ENCODE measurements at places on chromosomes 12 and 14. TPM values are rescaled to one million over a fixed set of nuclear protein-coding genes. Genes with fewer than 3 reads are reported as not detected.
A peak's percentile ranks its signal among the peaks of the same experiment; 100 is the strongest.

KIF26A gene
- 12.6 TPM for polyA plus RNA-seq

DNA sequence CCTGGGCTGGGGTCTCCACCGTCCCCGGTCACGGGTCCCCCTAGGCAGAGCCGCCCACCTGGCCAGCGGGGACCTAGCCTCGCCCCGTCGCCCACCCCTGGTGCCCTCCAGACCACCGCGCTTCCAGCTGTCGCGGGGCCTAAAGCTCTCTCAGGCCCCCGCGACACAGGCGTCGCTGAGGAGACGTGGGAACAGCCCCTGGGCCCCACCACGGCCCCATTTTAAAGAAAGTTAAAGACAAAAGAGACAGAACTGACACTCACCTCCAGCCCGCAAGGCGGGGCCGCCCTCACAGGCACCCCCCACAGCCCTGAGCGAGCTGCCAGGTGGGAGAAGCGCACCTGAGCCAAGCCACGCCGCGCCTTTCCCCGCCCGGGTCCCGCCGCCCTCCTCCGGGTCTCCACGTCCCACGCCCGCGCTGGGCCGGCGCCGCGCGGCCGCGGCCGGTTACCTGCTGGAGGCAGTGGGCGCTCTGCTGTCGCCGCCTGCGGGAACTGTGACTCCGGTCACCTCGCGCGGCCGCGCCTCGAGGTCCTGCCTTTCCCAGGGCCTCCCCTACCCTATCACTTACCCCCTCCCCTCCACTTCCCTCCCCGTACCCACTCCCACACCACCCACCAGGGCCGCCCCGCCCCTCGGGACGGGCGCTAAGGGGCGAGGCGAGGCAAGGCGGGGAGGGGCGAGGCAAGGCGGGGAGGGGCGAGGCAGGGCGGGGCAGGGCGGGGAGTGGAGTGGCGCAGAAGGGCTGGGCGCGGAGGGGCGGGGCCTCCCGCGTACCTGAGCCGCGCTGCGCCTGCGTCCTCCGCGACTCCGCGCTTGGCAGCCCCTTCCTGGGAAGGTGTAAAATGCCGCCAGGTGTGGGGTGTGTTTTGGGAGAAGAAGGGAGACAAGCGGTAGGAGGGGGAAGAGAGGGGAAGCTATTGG, 31.2 kb downstream of the TC2N start:
- DNase-seq = peak; percentile 50

- no peak for DNase-seq
These were observed 18.7 kb downstream of the IQSEC3 start for GRCh38 chr12:85191-85666.

DNA sequence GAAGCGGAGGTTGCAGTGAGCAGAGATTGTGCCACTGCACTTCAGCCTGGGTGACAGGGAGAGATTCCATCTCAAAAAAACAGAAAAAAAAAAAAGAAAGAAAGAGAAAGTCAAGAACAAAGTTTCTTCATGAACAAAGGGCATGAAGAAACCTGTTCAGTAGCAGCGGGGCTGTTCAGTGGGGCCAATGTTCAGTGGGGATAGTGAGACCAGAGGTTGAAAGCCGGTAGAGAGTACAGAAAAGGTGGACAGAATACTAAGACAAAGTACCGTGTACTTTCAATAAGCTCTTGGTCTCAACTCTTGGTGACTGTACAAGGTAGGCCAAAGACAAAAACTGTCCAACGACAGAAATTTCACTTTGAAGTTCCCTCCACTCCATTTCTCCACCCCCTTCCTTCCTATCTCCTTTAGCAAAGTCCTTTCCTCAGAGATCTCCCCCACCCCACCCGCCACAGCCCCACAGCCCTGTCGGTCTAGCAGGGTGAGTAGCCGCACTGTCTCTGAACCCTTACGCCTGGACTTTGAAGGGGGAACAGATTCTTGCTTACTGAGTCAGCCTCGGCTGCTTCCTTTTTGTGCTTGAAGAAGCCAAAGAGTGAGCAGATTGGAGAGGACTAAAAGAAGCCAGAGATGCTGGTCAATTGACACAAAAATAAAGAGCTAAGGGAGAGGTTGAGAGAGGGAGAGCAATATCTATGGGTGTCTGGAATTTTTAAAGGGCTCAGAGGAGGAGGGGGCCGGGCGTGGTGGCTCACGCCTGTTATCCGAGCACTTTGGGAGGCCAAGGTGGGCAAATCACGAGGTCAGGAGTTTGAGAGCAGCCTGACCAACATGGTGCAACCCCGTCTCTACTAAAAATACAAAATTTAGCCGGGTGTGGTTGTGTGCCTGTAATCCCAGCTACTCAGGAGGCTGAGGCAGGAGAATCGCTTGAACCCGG, 44.2 kb upstream of the FOS start:
- no peak for DNase-seq

DNA sequence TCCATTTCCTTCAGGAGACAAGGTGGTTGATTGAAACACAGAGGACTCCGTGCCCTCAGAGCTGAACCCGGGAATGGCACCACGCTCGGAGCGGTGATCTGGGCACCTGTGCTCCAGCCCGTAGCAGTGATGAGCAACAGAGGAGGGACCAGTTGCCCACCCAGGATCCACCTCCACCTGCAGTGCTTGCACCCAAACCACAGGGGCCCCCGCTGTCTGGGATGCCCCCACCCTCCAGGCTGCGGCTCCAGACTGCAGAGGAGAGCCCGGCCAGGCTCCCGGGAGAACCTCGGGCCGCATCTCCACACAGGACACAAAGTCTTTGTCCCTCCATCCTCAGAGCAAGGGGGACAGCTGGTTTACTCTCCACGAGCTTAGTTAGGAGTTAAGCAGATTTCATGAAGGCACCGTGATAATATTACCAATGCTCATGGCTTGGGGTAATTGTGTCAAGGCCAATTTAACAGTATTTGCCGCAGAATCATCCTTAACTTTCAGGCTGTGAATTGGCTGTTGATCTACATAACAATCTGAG, 100.6 kb downstream of the TNFAIP2 start:
- no peak for DNase-seq

DNA sequence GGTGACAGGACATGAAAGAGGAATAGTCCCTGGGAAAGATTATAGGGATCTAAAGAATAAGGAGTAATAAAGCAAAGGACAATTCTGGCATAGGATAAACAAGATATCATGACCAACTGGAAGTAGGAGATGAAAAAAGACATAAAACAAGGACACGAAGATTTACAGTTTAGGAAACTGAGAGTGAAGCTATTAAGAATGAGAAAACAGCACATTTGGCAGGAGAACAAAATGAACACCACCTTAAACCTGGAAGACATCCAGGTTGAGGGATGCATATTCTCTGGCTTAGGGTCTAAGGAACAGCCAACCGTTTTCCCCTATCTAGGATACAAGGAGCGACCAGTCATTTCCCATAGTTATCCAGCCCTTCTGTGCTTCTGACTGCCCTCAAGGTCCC, 1.9 kb downstream of the TRIP11 start:
- DNase-seq = no peak

DNA sequence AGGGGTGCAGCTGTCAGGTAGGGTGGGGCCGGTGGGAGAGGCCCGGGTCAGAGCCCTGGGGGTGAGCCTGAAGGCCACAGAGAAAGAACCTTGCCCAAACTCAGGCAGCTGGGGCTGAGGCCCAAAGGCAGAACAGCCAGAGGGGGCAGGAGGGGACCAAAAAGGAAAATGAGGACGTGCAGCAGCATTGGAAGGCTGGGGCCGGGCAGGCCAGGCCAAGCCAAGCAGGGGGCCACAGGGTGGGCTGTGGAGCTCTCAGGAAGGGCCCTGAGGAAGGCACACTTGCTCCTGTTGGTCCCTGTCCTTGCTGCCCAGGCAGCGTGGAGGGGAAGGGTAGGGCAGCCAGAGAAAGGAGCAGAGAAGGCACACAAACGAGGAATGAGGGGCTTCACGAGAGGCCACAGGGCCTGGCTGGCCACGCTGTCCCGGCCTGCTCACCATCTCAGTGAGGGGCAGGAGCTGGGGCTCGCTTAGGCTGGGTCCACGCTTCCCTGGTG, 10.5 kb downstream of the MMP14 start:
- DNase-seq = no peak

DNA sequence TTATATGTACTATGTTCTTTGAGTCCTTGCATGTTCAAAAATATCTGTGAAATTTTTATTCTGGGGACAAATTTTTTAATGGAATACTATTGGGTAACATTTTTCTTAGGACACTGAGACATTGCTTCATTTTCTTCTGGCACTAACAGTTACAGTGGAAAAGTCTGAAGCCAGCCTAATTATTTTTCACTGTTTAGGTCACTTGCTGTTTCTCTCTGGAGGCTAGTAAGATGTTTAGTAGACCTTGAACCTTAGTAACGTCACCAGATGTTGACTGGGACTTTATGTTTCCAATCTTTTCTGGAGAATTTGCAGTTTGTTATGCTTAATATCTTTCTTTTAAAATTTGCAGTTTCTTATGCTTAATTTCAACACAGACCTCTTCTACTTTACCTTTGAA, 12.3 kb upstream of the EPYC start:
- no peak for DNase-seq

DNA sequence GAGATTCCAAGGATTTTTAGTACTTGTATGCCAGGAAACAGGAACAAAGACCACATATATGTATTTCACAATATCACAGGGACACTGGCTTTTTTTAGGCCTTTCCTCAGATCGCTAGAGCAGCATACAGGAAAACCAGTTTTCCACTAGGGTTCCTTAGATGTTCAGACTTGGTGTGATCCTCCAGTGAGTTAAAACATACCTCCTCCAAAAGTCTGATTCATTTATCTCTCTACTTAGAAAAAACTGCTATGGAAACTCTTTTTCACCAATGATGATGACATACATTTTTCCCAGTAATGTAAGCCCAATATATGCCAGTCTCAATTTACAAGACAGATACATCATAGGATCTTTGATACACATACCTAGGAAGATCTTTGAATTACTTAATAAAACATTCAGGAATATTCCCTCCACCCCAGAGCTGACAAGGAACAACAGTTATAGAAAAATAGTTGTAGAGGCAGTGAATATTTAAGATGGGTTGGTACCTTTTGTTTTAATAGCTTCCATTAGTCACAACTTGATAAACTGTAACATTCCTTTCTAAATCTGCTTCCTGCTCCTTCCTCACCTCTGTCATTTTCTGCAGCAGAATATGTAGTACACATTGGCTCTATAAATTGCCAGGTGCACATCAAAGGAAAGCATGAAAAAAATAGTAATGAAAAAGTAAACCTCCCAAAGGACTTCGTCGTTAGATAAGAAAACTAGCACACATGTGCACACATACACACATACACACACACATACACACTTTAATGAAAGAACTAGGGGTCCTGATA, 27.5 kb downstream of the BCAT1 start:
- no peak for DNase-seq

- DNase-seq = no peak
These were observed 58.8 kb downstream of the TMEM30B start for GRCh38 chr14:61222388-61222787.

DNA sequence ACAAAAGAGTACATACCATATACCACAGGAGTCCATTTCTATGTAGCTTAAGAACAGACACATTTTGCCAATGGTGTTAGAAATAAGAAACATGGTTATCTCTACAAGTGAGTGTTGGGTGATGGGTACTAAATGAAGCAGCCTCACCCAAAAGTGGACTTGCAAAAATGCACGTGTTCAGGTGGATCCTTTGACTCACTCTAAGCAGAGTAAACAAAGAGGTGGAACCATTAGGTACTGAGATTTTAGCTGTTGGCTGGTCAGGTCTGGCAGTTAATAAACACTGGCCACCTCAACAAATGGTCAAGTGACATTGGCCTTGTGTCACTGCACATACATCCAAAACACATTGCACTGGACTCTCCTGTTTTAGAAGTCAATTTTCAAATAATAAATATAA, 27.6 kb downstream of the EVL start:
- DNase-seq = no peak

STYK1 gene
- polyA plus RNA-seq = 1.8 TPM

DNA sequence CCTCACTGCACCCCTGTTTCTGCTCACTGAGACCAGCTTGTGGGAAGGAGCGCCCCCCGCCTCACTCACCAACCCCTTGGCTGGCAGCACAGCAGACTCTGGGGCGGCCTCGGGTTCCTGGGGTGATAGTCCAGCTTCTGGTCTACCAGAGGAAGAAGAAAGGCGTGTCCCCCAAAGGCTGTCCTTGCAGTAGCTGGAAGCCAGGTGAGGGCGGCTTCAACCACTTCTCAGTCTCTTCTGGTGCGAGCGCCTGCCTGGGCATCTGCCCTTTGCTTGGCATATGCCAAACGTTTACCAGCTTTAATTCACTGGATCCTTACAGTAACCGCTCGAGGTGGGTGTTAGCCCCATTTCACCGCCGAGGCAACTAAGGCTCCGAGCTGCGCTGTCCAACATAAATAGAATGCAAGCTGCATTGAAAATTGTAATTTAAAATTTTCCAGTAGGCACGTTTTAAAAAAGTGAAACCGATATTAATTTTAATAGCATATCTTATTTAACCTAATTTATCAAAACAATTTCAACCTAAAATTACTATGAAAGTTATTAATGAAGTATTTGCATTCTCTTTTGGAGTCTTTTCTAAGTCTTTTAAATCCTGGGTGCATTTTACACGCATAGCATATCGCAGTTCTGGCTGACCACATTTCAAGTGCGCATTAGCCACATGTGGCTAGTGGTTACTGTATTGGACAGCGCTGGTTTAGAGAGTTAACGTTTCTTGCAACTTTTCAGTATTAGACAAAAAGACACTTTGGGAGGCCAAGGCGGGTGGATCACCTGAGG, 872 bp downstream of the FAM177A1 start:
- DNase-seq = peak; percentile 41

- DNase-seq = no peak
These were observed 35.1 kb upstream of the TBC1D15 start for GRCh38 chr12:71804505-71804904.

MYH6 gene
- 0.16 TPM for polyA plus RNA-seq

SERPINA3 gene
- polyA plus RNA-seq = not detected

- DNase-seq = no peak
These were observed 81.9 kb upstream of the ANO2 start for GRCh38 chr12:6026998-6027397.

ASB2 gene
- polyA plus RNA-seq = 0.51 TPM

- DNase-seq = no peak
These were observed 117.7 kb downstream of the OTOGL start for GRCh38 chr12:80217011-80217535.

SLC6A12 gene
- 19.1 TPM for polyA plus RNA-seq

DNA sequence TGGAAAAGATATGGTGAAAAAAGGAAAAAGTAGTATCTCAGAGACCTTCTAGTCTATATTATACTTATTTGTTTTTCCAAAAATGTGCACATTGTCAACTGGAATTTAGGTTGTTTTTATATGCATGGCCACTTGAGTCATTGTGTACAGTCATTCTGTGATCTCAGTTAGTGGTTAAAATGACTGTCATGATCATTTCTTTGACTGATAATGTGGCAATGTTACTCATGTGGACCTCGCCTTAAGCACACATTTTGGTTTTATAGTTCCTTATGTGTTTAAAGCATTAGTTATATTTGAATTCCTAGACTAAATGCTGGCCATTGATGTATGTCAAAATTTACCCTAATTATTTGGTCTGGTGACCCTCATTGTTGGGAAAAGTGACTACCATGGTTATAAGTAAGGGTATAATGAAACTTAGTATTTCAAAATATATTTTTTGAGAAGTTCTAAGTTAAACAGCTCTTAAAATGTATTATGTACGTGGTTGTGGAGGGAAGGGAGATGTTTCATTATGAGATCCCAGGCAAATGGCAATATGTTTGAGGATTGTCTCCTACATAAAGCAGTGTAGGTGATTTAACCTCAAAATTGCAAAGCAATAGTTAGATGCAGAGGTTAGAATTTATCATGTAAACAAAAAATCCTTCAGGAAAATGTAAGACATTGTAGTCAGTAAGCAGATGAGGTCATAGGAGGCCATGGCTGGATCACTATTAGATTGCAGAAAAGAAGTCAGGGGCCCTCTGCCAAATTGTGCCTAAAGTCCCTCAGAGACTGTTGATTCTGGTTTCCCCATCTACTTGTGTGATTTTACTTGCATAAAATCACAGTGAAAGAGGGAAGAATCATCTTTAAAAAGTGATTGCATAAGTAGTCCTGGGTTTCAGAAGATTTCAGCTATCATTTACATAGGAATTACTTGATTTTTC, 17.5 kb downstream of the PNMA1 start:
- no peak for DNase-seq

Measured in renal pelvis (tissue), 12 donors.